Nephron progenitor cell (in vitro differentiated cells): ENCODE measurements at places on chromosomes 3 and 15.

DNA sequence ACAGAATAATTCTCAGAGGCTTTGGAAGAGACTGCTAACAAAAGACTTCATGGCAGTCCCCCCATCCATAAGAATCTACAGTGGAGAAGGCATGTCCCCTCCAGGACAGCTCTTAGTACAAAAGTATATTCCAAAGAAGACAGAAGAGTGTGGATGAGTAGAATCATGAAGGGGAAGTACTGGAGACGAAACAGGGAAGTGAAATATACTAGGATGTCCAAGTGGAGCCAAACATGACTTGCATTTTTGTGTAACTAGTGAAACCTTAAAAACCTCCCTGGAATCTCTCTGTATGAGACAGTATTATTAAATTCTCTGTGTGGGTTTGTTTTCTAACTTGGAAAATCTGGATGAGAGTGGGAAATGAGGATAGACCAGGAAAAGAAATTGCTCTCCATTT, 312.4 kb downstream of the RSL24D1 start:
- no peak for DNase-seq

GRCh38 chr15:48537271-48538113, 108.0 kb downstream of the FBN1 start:
- no peak for DNase-seq

- no peak for DNase-seq
Observed at GRCh38 chr3:72263223-72263990, 478.5 kb upstream of the PROK2 start.

DNA sequence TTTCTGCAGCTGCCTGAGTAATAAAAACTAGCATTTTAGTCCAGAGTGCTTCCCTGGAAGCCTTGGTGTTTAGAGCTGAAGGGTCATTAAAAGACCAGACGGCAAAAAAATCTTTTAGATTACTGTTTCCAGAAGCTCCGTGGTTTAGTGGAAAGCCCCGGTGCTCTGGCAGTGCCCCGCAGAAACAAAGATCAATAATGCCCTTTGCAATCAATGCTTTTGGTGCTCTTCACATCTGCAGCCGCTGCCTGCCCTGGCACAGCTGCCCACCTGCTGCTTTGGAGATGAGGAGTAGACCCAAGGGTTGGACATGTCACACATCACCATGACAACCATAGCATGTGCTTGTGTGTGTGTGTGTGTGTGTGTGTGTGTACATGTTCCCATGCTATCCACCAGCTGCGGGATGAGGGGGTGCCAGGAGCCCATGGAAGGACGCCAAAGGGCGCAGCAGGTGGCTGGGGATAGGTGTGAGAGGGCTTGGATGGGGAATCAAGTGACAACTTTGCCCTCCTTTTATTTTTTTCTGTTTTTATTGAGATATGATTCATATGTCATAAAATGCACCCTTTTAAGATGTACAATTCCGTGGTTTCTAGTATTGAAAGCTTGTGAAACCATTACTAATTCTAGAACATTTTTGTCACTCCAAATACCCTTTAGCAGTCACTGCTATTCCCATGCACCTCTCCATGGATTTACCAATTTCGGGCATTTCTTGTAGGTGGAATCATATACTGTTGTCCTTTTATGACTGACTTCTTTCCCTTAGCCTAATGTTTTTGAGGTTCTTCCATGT, 75.7 kb upstream of the KLHL25 start:
- DNase-seq = no peak

GRCh38 chr3:144129536-144130214, 158.1 kb downstream of the DIPK2A start:
- DNase-seq = no peak

- DNase-seq = peak; percentile 97
Observed at GRCh38 chr15:48190932-48191573, 412 bp upstream of the CTXN2 start.

- no peak for DNase-seq
Observed at GRCh38 chr3:30476368-30477084, 129.9 kb upstream of the TGFBR2 start.

DNA sequence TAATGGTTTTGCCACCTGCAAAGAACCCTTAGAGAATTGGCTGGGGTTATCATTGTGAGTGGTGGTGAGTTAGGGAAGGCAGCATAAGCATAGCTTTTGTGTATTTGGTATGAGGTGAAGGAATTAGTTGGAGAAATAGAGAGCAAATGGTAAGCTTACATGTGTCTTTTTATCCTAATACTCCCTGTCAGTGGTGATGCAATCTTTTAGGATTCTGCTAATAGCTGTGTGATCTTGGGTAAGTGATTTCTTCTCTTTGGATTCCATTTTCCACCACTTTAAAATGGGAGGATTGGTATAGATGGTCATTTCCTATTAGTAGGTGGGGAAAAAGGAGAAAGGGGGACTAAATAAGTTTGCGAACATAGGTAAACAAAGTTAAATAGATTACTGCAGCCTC, 30.9 kb downstream of the PIAS1 start:
- DNase-seq = no peak

DNA sequence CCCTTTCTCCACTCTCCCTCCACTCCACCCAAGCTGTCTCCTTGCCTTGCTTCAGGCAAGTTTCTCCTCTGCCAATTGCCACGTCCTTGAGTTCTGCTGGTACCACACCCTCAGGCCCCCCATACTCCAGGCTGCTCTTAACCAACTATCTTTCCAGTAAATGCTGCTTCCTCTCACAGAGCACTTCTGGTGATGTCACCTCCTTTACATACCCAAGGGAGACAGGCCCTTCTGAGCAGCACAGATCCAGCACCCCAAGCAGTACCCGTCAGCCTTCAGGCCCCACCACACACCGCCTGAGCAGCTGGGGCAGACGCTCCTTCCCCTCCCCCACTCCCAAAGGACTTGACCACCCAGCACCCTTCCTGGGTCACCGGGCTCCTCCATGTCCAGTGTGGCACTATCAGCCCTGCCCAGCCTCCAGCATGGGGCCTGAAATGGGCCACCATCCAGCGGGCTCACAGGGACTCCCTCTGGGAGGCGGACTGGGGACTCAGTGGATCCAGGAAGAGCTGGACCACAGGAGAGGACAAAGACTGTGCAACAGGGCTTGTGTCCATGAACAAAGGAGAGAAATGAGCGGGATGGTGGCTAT, 50.2 kb downstream of the KLF15 start:
- DNase-seq = no peak

DNA sequence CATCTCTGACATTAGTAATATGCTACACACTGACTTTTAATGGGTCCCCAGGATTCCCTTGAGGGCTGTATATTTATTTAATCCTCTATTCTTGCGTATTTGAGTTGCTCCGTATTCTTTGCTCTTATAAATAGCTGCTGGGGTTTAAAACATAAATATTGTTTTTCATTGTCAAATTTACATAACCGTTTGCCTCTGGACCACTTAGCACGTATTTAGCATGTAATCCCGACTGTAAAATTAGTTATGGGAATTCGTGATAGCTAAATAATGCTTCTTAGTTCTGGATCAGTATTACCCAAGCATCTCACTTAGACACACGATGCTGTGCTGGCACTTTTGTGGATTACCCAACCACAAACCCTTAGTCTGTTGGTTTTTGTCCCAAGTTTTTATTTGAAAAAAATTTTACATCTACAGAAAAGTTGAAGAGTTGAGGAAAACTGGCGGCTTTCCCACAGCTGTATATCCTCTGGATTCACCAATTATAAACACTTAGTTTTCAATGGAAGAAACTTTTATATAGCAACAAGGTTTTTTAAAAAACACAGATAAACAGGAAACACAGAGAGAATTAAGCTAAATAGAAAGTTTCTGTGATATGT, 296.8 kb upstream of the TPM1 start:
- DNase-seq = no peak

DNA sequence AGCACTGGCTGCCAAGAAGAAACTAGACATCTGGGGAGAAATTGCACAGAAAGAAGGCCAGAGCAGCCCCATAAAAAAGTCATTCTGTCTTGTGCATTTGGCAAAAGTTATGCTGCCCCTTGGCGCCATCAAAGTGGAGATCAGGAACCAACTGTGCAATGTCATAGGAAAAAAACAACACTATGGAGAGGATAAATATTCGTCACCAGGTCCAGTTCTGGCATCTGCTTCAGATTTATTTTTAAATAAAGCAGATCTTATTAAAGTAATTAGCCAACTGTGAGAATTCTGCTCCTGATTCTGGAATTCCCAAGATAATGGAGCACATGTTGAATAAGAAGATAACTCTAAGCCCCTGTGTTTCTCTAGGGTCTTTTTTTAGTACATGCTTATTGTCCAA, 500.0 kb upstream of the IL12A start:
- no peak for DNase-seq

GRCh38 chr15:100890850-100891249, 11.2 kb downstream of the ALDH1A3 start:
- no peak for DNase-seq

GRCh38 chr15:62067448-62068044, 769 bp downstream of the C2CD4A start:
- DNase-seq = peak; percentile 44
